ENCODE measurements at places on chromosomes 11 and 22.

DNA sequence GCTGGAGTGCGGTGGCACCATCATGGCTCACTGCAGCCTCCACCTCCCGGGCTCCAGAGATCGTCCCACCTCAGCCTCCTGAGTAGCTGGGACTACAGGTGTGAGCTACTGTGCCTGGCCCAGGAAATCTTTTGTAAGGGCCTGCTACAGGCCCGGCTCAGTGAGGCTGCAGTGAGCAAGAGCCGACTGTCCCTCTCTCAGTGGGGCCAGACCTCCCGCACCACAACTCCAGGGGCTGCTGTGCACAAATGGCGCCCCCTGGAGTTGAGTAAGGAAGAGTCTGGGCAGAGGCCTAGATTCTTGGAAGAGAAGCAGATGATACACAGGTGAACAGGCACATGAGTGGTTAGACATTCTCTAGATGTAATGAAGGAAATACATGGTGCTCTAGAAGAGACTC is 7.0 kb downstream of the SERHL2 start:
- peak; percentile 63 for ATAC-seq

DNA sequence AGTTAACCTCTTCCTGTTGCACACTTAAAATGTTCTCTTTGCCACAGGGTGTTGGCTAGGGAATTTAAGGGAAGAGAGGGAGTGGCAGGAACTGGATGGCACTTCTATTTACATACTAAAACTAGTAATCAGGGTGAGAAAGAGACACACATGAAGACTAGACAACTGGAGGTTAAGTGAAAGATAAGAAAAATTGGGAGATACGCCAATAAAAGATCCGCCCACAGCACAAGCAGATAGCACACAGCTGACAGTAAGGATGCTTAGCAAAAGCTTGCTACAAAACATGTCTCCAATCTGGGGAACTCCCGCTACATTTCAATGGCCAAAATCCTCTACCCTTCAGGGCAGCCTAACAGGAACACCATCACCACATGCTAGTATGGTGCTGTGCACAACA is 12.8 kb downstream of the CPSF7 start:
- no peak for ATAC-seq

DNA sequence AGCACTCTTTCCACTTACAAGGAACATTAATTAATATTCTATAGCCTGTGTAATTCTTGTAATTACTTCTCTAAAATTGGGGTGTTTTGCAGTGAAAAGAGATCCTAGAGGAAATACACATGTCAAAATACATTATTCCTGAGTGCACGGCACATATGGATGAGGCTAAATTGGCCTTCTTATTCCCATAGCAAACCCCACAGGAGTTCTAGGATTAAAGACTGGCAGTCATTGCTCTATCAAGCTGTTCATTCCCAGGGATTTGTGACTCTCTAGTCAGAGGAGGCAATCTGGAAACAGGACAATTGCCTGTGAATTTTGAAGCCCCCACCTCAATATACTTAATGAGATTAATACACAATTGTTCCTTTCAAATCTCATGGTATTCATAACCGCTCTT is 145.9 kb upstream of the OPCML start:
- ATAC-seq: no peak

- no peak for ATAC-seq
Measured at GRCh38 chr22:49321477-49322055, 506.1 kb downstream of the BRD1 start.

DNA sequence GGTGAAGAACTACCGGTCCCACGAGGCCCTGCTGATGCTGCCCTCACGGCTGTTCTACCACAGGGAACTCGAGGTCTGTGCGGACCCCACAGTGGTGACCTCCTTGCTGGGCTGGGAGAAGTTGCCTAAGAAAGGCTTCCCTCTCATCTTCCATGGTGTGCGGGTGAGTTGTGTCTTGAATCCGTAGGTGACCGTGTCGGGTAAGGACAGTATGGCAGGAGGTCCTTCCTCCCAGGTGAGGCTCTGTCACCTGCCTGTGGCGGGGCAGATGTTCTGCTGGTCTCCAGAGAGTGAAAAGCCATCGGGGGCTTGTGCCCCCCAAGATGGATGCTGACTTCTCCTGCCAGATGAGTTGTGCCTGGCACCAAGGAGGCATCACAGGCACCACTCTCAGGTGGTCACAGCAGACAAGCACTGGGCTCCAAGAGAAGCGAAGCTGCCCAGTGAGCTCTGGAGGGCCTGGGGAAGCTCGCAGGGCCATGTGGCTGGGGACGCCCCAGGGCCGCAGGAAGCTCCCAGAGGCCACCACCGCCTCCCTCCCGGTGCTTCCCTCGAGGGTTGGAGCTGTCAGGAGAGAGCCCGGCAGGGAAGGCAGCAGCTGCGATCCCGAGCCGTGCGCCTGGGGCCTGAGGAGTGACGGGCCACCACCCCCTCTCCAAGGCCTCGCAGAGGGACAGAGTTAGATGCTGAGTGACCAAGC is 17.3 kb upstream of the PANX2 start:
- no peak for ATAC-seq

DNA sequence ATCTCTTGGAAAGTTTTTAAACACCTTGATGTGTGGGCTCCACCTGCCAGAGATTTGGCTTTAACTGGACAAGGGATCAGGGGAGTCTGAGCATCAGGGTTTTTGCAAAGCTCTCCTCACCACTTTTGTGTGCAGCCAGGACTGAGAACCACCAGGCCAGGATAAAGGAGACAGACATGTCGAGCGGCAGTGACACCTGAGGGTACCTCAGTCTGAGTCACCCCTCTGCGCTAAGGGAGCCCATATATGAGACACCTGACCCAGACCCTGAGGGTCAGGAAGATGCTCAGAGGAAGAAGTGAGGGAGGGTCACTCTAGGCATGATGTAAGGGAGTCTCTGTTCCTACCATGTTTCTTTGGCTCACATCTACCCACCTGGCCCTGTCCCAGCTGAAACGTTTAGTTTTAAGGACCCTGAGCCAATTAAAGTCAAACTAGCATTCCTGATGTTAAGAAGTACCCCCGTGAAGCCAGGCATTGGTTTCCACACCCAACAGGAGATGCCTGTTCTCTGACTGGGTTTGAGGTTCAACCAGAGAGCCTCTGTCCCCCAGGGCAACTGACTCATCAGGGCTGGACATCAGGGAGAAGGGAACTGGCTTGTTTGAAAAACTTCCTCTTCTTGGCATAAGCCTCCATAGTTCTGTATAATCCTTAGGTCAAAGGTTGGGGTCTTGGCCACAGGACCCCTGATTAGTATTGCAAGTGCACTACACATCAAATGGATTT is 72.4 kb upstream of the BIRC3 start:
- peak; percentile 50 for ATAC-seq

- ATAC-seq: no peak
Measured at GRCh38 chr11:44576656-44577055, 11.2 kb downstream of the CD82 start.

GRCh38 chr11:126182787-126183445 is 28.5 kb downstream of the RPUSD4 start:
- ATAC-seq: no peak

GRCh38 chr22:35552196-35552842 is 11.7 kb downstream of the RASD2 start:
- peak; percentile 36 for ATAC-seq

- ATAC-seq: peak; percentile 31
Measured at GRCh38 chr22:40509401-40510134, 127.0 kb downstream of the MRTFA start.

- ATAC-seq: no peak
Measured at GRCh38 chr11:10604340-10604748, 35.9 kb upstream of the LYVE1 start.

DNA sequence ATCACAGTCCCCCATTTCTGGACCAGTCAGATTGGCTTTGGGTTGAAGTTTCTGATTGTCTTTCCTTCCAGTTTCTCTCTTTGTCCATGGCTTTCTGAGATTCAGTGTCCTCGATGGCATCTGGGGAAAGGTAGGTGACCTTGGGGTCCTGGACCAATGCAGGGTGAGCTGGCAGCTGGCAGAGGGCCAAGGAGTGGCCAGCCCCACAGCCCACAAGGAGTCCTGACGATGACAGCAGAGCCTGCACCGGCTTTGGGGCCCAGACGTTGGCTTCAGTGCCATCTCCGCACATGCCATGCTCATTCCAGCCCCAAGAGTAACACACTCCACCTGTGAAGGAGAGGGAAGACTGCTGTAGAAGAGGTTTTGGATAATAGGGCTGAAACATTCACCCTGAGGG is 53.5 kb downstream of the KCNC1 start:
- ATAC-seq: no peak

GRCh38 chr11:120235024-120235628 is 4.8 kb upstream of the POU2F3 start:
- peak; percentile 84 for ATAC-seq

DNA sequence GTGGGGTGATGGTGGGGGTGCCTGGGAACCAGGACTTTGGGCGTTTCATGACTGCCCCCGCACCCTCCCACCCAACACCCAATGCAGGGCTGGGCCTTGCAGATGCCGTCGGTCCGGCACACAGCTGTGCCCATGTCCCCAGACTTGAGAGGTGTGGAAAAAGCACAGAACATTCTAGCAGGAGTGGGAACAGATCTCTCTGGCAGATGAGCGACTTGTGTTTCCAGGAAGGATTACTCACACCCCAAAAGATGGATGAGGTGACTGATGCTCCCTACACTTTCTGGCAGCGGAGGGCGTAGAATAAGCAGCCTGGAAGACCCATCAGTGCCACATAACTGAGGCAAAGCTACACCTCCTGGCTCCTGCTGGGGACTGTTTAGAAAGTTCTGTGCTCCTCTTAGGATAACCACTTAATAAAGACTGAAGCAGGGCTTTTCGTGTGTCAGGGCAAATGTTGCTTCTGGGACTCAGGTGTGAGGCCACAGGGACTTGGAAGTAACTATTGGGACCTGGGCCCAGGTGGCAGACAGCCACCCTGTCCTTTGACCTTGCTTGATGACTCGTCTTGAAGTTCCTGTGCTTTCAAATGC is 24.2 kb downstream of the FBLN1 start:
- peak; percentile 29 for ATAC-seq

GRCh38 chr11:130802567-130802966 is 113.7 kb downstream of the SNX19 start:
- no peak for ATAC-seq

DNA sequence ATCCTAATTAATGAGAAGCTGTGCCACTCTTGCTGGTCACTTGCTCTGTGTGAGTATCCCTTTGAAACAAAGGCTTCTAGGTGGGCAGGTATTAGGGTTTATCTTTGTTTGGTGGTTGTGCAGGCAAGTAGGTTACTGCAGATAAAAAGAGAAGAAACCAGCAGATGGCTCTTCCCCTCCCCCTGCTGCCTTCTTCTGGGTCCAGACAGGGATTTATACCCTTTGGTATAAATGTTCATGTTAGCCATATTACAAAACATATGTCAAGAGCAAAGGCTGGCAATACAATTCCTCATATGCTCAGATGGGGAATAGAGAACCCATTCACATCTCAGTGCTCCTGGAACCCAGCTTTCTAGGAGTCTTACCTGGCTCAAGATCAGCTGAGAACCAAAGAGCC is 109.9 kb downstream of the NAV2 start:
- ATAC-seq: no peak

GRCh38 chr11:107720303-107720774 is 8.5 kb upstream of the SLN start:
- peak; percentile 27 for ATAC-seq

- no peak for ATAC-seq
Measured at GRCh38 chr11:75193711-75194110, 42.8 kb downstream of the SLCO2B1 start.

- ATAC-seq: no peak
Measured at GRCh38 chr11:10743354-10744000, 7.6 kb upstream of the CTR9 start.

GRCh38 chr11:65898656-65899355 is 1.4 kb downstream of the FOSL1 start:
- no peak for ATAC-seq

DNA sequence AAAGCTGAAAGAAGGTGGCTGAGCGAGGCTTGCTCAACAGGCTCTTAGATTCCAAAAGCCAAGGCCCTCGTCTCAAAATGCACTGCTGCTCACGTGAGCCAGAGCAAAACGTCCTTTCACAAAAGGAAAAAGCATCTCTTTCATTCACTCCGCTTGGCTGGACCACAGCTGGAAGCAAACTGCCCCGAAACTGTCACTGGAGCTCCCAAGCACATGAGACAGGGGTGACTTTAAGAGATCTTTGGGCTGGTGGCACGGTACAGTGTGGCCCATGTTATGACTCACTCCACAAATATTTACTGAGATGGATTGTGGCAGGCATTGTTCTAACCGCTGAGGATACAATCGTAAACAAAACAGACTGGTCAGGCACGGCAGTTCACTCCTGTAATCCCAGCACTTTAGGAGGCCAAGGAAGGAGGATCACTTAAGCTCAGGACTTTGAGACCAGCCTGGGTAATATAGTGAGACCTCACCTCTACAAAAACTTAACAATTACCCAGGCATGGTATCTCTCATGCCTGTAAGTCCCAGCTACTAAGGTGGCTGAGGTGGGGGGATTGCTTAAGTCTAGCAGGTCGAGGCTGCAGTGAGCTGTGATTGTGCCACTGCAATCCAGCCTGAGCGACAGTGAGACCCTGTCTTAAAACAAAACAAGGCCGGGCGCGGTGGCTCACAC is 3.6 kb downstream of the PLA2G6 start:
- ATAC-seq: peak; percentile 60

GRCh38 chr11:75077316-75077715 is 19.4 kb downstream of the OR2AT4 start:
- ATAC-seq: no peak

- ATAC-seq: no peak
Measured at GRCh38 chr11:20360650-20361049, 2.9 kb upstream of the HTATIP2 start.

DNA sequence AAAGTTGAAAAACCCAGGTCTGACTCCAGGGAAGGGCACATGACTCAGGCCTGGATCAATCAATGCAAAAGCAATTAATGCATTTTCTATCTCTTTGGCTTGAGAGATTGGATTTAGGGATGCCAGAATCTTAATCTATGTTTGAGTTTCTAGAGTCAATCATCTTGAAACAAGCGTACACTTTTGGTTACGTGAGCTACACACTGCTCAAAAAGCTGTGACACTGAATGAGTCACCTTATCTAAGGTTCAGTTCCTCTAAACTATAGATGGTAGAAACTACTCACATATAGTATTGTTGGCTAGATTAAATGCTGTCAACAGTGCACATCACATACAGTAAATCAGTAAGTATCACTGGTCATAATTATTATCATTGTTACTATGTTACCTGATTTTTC is 24.2 kb downstream of the MRE11 start:
- no peak for ATAC-seq

DNA sequence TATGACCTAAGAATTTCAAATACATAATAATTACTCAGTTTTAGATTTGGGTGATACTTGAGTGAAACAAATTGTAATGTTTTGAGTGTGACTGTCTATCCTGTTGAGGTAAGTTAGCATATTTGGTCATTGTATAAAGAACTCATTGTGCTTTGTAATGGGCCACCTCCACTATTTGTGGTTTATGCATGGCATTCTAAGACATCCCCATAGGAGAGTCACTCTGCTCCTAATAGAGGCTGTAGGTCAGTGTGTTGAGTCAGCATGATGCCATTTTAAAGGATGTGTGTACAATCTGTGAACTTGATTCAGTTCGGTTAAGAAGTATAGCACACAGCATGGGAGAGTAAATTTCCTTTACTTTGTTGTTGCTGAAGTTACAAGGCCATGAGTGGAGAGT is 1112.4 kb downstream of the JRKL start:
- no peak for ATAC-seq

GRCh38 chr11:65585396-65586246 is 9.8 kb downstream of the EHBP1L1 start:
- no peak for ATAC-seq
